ENCODE measurements at places on chromosomes 4 and X.

DNA sequence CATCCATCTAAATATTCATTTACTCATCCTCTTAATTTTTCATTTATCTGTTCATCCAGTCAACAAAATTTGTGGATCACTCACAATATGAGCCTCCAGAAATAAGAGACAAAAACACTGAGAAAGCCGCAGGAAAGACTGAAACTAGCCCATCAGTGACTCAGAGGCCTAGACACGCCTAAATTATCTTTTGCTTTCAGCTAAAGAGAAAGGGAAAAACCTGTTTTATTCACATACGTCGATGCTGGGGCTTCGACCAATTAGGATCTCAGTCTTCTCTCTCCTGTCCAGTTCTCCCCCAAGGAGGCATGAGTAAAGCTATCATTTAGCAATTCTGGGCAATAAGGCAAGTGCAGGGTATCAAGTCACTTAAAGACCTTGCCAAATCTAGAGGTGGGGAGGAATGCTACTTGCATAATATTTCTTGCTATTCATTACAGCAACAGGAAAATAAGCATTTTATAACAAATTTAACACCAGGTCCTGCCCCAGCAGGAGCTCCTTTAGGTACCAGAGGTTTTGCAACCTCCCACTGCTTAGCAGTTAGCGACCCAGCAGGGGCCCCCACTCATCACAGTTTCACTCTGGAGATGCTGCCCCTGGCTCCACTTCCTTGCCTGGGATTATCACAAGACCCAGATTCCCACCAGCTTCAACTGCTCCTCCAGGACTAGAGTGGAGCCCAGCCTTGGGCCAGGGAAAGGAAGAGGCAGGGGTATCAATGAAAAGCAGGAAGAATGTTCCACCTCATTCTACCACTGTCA lies 30.1 kb upstream of the TMEM154 start:
- DNase-seq = peak; percentile 32

- no peak for DNase-seq
Measured at GRCh38 chr4:5554376-5554775, 154.0 kb downstream of the EVC2 start.

DNA sequence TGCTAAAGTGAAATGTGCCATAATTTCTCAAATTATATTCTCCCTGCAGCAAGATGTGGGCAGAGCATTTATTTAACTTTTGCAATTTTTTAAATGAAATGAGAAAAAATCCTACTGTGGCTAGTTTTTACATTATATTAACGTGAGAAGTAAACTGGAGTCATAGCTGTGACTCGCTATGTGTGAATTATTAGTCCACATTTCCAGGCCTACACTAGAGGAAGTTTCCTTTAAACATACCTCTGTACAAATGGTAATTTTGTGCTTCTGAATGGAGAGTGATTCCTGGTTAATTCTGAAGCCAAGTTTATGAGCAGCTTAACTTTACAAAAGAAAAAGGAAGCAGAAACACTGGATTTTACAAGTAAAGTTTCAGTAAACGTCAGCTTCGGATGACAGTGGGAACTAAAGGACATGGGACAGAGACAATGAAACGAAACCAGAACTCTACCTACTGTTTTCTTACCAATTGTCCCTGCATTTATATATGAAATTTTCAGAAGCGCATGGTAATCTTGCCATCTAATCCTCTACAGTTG lies 72.4 kb downstream of the FBXO8 start:
- DNase-seq = no peak

- no peak for DNase-seq
Measured at GRCh38 chr4:140448162-140448561, 20.7 kb upstream of the CLGN start.

GRCh38 chrX:135505351-135505750 lies 15.1 kb upstream of the INTS6L start:
- DNase-seq = no peak

DNA sequence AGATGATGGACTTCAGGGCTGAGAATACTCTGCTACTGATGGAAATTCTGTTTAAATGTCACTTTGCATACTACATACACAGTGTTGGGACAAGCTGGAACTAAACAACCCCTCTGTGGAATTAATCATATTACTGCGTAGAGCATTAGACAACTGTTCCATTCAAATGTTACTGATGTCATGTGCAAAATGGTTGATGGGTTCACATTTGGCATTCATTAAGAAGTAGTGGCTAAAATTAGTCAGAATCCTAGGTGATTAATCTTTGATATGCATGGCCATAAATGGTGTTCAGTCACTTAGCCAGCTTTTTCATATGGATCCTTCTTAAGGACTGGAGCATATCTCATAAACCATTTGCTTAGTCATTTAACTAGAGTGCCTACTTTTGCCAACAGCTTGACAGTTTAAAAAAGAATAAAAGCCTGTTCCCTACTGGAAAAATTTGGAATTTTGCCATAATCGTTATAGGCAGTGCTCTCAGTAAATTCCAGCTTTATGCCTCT lies 105.2 kb downstream of the RNF150 start:
- no peak for DNase-seq

DNA sequence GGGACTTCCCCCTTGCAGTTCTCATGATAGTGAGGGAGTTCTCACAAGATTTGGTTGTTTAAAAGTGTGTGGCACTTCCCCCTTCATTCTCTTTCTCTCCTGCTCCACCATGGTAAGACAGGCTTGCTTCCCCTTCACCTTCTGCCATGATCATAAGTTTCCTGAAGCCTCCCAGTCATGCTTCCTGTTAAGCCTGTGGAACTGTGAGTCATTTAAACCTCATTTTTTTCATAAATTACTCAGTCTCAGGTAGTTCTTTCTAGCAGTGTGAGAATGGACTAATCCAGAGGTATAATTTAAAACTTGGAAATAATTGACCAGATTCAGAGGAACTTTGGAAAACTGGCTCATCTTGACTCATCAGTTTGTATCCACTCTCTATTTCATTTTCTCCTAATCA lies 129.0 kb downstream of the TMEM47 start:
- no peak for DNase-seq

DNA sequence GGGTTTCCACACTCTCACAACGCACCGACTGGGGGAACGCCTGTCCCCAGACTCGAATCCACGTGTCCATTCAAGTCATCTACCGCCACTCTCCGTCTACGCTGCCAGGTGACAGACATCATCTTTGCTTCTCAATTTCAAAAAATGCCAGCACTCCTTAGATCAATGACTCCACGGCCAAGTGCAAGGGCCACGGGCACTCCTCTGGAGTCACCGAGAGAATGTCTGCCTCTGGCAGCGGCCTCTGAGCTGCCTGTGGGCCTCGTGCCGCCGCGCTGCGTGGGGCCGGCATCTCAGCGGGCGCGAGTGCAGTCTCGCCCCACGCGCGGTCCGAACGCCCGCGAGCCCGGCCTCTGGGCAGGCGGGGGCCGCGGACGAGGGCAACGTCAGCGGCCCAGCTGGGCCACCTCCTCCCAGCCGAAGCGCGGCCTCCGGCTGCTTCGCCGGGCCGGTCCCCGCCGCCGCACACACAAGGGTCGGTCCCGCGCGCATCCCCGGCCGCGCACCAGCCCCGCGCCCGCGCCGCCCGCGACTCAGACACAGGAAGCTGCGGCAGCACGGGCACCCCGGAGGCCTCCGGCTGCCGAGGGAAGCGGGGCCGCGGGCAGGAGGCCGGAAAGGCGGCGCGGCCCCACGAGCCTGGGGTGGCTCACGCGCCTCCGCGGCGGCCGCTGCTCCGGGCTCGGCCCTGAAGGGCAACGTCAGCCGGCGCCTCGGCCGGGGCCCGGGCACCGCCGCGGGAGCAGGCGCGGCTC lies 450 bp downstream of the ACSL1 start:
- DNase-seq = peak; percentile 50

DNA sequence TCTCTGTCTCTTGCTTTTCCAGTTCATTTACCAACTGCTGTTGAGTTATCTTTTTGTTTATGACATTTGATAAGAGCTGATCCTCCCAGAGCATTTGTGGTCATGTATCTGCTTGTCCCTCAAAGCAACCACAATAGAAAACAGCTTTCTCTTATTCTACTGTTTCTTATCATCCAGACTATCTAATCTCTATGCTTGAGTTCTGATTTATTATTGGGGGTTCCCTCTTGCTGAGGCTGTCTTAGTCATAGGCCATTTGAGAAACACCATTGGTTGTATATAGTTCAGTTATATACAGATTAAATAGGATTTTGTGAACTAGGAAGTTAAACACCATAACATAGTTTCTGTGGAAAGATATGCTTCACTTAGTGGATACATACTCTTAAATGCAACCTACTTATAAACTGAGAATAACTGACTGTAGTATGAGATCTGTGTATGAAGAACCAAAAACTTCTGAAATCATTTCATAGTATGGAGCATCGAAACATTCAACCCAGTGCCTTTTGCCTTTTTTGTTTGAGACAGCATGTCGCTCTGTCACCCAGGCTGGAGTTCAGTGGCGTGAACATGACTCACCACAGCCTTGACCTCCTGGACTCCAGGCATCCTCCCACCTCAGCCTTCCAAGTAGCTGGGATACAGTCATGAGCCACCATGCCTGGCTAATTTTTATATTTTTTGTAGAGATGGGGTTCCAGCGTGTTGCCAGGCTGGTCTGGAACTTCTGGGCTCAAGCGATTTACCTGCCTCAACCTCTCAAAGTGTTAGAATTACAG lies 75.8 kb downstream of the STIM2 start:
- DNase-seq = no peak

DNA sequence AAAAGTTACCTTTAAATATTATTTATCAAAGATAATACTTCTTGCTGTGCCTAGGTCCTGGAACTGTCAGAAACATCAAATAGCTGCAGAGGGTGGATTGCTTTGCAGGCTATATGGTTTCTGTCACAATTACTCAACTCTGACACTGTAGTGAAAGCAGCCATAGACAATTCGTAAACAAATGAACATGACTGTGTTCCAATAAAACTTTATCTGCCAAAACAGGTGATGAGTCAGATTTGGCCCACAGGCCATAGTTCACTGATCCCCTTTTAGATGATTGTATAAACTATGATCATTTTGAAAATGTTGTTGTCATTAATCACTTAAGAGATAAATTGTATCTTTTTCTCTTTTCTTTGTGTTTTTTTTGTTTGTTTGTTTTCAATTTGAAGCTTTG lies 8.4 kb upstream of the MEPE start:
- DNase-seq = no peak

- no peak for DNase-seq
Measured at GRCh38 chr4:143641361-143641760, 59.1 kb downstream of the FREM3 start.

GRCh38 chr4:117010671-117011070 lies 74.7 kb downstream of the TRAM1L1 start:
- no peak for DNase-seq

DNA sequence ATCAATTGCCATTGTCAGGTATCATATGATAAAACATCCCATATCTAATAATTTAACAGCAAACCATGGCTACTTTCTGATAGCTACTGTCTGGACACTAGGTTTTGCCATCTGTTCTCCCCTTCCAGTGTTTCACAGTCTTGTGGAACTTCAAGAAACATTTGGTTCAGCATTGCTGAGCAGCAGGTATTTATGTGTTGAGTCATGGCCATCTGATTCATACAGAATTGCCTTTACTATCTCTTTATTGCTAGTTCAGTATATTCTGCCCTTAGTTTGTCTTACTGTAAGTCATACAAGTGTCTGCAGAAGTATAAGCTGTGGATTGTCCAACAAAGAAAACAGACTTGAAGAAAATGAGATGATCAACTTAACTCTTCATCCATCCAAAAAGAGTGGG lies 7.0 kb downstream of the NPY5R start:
- no peak for DNase-seq
